ENCODE measurements at places on chromosomes 7 and 10.

DNA sequence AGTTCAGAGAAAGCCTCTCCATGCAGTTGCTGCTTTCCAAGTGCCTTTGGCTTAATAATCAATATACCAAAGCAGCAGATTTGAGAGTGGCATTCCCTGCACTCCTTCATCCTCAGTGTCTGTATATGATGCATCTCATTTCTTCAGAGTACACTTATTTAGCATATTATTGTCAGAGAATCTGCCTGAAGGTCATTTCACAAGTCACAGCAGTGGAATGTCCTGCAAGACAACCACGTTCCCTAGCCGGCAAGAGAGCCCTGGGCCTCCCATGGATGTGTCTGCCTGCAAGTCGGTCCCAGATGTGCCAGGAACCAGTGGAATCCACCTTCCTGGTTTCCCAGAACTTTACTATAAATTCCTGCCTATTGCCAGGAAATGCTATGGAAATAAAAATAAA, 289.4 kb upstream of the IGFBP3 start:
- DNase-seq, result no peak

DNA sequence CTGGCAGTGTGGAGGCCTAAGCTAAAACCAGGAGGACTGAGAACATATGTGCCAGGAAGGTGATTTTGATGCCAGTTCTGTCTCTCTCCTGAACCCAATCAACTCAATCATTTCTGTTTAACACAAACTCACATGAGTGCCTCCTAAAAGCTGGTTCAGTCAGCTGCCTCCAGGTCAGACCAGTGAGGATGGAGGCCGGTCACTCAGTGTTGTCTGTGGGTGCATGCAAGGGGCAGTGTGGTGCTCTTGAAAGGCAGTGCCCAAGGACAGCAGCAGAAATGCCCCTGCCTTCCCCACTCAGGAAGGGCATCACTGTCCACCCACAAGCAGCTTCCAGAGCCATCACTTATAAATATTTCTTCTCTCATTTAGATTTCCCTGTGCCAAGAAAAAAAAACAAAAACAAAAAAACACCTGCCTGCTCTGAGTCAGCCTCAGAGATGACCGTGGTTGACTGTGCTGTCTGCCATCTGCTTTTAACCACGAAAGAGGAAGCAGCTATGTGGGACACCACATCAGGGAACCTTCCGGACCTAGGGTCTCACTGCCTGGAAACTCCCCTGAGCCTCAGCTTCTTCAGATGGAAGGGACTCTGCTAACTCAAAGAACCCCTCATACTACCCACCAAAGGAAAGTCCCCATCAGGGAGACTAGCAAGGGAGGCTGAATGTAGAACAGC, 39.1 kb downstream of the VOPP1 start:
- DNase-seq, result peak; percentile 62

GRCh38 chr10:67608001-67608400, 88.0 kb downstream of the CTNNA3 start:
- DNase-seq, result no peak

DNA sequence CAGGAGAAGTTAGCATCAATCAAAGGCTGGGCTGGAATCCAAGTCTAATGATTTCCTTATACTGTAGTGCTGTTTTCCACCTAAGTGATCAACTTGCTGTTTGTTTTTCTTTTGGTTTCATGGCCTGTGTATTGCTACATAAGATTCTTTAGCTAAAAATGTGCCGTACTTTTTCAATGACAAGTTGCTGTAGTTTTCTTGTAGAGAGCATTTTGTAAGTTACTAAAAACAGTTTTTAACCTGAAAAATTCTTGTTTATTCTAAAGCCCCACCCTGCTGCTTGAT, 1.3 kb downstream of the HELLS start:
- DNase-seq, result no peak

- DNase-seq, result no peak
These were observed 199.5 kb downstream of the GPAM start for GRCh38 chr10:111984057-111984456.

- DNase-seq, result no peak
These were observed 582.8 kb upstream of the NRP1 start for GRCh38 chr10:33917069-33917780.

DNA sequence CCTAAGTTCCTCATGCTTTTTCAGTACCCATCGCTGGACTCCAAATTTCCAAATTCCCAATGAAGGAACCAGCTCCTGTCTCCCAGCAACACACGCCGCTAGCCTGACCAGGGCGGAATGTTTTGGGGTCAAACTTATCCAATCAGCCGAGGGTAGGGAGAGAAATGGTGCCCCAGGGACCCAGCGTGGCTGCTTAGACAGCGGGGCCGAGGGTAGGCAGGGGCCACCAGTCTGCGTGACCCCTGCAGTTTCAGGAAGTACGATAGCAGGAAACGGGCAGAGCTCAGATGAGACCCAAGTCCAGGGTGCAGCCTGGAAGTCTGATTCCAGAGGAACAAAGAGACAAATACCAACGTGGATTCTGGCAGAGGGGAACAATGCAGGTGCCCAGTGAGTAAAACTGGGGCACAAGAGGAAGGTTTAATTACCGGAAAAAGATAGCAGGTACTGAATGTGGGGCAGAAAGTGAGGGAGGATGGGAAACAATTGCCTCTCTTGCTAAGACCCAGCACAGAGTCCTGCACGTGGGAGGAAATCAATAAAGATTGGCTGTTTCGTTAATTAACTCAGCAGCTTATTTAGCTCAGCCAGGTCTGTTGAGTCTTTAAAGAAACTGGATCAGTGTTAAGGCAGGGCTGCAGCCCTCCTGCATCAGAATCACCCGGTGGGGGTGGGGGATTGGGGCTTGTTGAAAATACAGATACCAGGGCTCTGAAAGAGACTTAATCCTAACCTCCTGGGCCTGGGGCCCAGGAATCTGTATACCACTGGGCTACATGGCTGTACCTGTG, 50.4 kb upstream of the NFE2L3 start:
- DNase-seq, result peak; percentile 35

DNA sequence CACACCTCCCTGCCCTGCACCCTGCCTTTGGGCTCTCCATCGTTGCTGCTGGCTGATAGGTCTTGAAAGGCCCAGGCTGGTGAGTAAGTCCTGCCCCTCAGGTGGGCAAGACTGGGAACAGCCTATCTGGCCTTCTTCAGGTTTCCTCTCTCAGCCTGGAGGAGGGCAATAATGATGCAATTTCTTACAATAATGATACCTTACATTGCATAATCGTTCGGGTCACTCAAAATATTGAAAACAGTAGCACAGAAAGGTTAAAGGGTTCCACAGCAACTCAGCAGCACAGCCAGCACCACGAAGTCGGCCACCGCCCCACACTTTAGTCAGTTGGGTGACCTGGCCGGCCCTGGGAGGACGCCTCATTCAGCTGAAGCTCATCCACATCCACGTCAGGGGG, 16.0 kb upstream of the FAM20C start:
- DNase-seq, result no peak

- no peak for DNase-seq
These were observed 89.3 kb upstream of the PRKCQ start for GRCh38 chr10:6669269-6669859.

- DNase-seq, result no peak
These were observed 76.9 kb downstream of the GALNT17 start for GRCh38 chr7:71208881-71209280.

Data from activated B cell treated with CpG ODN at 0.5 μM for 24 hours (primary cell).